LNCaP clone FGC (cell line): ENCODE measurements at places on chromosomes 5 and 9.
A peak's percentile ranks its signal among the peaks of the same experiment; 100 is the strongest.

DNA sequence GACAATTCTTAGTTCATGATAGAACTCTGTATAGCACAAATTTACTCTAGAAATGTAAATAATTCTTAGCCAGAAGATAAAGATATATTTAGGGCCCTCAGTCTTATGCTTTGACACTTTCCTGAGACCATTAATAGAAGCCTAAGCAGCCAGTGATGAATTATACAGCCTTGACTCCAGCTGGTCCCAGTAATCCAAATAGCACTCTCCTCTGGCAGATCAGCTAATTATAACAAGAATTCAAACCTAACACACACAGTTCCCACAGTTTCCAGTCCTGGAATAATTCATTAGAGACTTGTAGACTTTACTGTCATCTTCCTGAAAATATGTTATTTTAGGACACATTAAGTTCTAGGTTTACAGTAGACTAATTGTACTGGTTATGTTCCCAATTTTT is 50.4 kb downstream of the SHOC1 start:
- no peak for DNase-seq

GRCh38 chr5:40052808-40053207 is 626.9 kb upstream of the PTGER4 start:
- DNase-seq: no peak

GRCh38 chr5:144202072-144202471 is 31.4 kb downstream of the KCTD16 start:
- peak; percentile 46 for DNase-seq

DNA sequence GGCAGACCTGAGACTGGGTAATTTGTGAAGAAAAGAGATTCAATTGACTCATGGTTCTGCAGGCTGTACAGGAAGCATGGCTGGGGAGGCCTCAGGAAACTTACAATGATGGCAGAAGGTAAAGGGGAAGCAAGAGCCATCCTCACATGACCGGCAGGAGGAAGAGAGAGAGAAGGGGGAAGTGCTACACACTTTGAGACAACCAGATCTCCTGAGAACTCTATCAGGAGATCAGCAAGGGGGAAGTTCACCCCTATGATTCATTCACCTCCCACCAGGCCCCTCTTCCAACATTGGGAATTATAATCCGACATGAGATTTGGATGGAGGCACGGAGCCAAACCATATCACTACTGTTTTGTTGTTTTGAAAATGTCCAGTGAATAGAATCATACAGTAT is 110.2 kb downstream of the DAPK1 start:
- no peak for DNase-seq

- DNase-seq: no peak
These were observed 127.8 kb upstream of the CCDC180 start for GRCh38 chr9:97179616-97180015.

GRCh38 chr5:97550818-97551217 is 367.8 kb upstream of the RIOK2 start:
- no peak for DNase-seq
